ENCODE measurements at places on chromosomes 5 and 9.
A peak's percentile ranks its signal among the peaks of the same experiment; 100 is the strongest.

DNA sequence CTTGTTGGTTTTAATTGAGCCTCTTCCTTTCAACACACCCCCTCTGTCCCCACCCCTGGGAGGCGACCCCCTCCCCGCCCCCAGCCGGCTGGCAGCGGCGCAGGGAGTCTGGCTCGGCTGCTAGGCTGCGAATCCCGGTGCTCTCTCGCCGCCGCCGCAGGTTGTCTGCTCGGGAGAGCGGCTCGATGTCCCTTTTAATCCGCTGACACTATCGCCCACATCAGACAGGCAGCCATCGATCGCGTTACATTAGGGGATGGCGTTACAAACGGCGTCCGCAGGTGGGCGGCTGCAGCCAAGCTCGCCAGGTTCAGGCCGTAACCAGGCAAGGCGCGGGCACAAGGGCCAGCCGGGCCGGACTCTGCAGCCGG lies 1.3 kb downstream of the NR2F1-AS1 start:
- DNase-seq = no peak

DNA sequence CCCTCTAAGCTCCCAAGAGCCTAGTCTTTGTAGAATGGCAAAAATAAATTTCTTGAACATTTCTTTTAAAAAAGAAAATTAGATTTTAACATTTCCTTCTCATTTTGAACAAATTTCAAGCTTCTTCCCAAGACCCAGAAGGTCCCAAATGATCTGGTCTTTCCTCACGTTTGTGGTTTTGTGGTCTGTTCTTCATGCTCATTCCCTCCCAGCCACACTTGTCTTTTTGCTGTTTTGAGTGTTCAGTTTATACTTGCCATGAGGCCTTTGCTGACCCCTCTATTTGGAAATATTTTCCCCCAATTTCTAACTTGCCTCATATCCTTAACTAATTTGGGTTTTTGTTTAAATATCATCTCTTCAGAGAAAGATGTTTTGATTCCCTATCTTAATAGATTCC lies 133.4 kb upstream of the PAPPA start:
- no peak for DNase-seq

GRCh38 chr9:134189145-134189469 lies 24.7 kb upstream of the RNU6ATAC start:
- no peak for DNase-seq

GRCh38 chr9:124768750-124769548 lies 2.2 kb downstream of the NR6A1 start:
- DNase-seq = no peak

DNA sequence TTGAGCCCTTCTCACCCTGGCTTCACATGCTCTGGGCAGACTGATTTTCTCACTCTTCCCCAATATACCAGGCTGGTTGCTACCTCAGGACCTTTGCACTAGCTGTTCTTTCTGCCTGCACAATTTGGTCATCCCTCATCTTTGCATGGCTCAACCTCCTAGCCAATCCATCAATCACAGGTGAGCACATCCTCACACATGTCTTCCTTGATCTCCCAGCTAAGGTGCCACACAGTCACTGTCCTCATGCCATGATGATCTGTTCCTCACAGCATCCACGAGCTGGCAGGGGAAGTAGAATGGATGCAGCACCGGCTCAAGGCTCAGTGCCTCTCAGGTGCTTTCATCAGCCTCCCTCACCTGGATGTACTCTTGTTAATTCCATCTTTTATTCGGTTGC lies 30.6 kb upstream of the S1PR3 start:
- DNase-seq = no peak

- DNase-seq = no peak
Measured at GRCh38 chr9:125536776-125537175, 170.2 kb downstream of the MAPKAP1 start.

- no peak for DNase-seq
Measured at GRCh38 chr5:135225856-135226560, 173.0 kb downstream of the MACROH2A1 start.

GRCh38 chr9:110623462-110624025 lies 44.0 kb upstream of the SVEP1 start:
- no peak for DNase-seq

DNA sequence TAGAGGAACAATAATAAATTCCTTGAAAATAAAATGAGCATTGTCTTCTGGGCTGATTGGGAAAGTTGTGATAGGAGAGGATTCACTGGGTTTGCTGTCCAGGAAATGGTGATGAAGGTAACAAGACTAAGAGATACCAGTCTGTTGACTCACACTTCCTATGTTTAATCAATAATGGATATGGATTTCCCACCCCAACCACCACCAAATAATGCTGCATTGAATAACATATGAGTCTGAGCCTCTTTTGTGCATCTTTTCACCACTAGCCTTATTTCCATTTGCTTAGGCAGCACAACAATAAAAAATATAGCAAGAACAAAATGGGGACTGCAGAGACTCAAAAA lies 120.2 kb upstream of the NFIB start:
- no peak for DNase-seq

- no peak for DNase-seq
Measured at GRCh38 chr9:137297966-137298365, 4.1 kb downstream of the NRARP start.

DNA sequence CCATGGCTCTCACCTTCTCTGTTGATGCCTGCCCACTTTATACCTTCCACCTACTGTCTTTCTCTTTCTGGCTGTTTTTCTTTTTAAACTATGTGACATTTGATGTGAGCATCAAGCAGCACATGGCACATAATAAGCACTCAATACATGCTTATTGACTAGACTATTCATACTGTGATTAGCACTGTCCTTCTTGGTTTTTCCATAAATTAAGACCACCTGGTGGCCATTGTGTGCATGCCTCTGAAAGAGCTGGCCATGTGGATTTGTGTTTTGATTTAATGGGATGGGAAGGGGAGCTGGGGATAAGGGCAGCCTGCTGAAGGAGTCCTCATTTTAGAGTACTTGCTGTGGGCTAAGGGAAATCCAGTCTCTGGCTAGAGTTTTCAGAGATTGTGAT lies 79.4 kb downstream of the ARHGEF28 start:
- no peak for DNase-seq

DNA sequence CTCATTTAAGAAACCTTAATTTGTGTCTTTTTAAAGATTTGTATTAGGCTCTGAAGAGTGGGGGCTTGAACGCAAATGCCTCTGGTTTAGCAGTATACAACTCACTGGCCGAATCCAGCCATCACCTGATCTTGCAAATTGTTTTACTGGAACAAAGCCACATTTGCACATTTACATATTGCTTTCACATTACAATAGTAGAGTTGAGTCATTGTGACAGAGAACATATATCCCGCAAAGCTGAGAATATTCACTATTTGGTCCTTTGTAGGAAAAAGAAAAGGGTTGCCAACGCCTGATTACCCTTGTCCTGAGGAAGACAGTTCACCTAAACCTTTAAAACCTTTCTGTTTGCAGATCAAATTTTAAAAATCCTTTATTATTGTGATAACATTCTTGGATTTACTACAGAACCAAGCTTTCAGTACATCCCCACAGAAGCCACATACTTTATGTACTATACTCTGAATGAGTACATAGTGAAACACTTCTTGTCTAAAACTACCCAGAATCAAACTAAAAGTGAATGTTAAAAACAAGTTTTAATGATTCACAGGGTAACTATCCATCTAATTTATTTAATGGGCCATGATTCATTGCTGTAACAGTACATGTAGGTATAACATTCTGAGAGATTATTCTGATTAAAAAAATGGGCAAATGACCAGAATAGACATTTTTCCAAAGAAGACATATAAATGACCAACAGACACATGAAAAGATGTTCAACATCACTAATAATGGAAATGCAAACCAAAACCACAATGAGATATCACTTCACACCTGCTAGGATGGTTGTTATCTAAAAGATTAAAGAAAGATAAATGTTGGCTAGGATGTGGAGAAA lies 161.0 kb downstream of the SLC25A46 start:
- DNase-seq = no peak

DNA sequence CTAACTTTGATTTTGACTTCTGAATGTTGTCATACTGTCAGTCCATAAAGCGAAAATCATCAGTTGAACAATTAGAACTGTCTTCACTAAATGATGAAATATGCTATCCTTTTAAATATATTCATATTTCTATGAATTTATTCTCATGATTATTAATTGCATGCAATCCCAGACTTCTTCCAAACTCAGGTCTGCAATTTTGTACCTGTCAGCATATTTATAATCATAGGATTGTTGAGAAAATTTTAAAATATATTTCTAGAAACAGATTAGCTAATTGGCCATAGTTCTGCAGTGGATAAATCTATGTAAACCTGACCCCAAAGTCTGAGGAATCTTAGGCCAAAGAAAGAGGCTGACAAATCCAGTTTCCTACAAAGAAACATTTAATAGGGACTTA lies 347.5 kb downstream of the SLCO4C1 start:
- DNase-seq = no peak

DNA sequence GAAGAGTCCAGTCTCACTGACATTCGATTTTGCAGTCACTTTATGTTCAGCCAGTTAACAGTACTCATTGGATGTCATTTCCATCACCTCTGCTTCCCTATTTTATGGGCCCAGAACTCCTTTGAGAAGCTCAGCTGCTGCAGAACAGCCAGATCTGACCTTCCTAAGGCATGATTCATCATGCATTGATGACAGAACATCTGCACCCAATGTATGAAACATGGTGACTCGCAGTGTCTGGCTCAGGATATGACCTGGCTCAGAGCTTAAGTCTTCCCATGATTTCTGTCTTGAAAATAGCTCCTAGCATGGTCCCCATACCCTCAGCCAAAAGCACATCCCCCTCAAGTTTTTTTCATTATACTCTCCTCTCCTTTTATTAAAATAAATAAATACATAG lies 92.6 kb upstream of the TRIM32 start:
- DNase-seq = peak; percentile 77

- no peak for DNase-seq
Measured at GRCh38 chr5:147887026-147887627, 8.6 kb downstream of the SCGB3A2 start.

DNA sequence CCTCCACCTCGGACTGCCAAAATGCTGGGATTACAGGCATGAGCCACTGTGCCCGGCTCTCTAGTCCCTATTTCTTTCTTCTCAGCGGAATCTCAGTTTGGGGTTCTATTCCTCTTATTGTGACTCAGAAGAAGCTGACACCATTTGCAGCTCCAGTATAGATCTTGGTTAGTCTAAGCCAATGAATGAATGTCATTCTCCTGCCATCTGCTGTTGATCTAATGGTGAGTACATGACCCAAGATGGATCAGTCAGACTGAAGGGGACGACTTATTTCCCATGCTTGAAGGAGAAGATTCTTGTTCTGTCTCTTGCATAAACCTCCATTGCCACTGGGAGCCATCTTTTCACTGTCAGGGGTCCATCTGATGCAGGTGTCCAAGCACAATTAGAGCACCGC lies 76.0 kb upstream of the KLF9 start:
- no peak for DNase-seq

DNA sequence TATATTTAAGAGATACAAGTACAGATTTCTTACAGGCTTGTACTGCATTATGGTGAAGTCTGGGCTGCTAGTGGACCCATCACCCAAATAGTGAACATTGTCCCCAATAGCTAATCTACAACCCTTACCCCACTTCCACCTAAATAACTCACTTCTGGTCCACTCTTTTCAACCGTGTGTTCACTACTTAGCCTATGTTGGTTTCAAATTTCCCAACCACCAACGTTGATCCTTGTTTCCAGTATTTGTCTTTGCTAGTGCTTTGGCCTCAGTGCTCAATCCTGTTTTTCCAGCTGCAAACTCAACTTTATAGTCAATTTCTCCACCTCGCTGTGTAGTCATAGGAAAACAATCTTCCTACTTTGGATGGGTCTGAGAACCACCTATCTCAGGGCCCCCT lies 45.3 kb upstream of the TTC39B start:
- no peak for DNase-seq

- DNase-seq = no peak
Measured at GRCh38 chr5:71762826-71763225, 43.8 kb downstream of the CARTPT start.

DNA sequence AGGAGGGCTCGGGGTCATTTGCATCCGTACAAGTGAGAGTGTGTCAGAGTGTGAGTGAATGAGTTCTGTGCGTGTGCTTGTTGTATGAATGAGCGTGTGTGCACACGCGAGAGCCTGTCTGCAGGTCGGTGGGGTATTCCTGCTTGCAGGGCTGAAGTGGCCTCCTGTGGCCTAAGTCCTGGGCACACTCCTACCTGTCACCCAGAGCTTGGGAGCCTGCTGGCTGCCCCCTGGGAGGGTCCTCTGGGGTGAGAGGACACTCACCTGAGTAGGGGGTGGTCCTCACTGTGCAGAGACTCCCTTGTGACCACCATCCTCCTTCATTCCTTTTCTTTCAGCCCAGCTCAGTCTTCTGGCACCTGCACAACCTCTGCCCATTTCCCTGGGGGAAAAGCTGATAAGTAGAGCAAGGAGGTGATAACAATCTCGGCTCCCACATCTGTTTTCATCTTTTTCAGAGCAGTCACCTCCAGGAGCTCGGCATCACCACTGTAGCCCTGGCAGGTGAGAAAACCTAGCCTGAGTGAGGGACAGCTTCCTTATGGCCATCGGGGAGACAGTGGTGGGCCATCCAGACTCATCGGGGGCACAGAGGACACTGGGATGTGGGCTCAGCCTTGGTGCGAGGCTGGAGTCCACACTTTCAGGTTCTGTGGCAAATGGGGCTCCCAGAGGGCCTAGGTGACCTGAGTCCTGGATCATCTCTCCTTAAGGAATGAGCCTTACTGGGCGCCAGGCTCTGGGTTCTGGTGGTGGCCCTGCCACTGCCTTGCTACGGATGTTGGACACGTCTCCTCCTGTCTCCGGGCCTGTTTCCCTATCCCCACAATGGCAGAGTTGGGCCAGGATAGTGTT lies 38.7 kb upstream of the SYNPO start:
- DNase-seq = no peak

DNA sequence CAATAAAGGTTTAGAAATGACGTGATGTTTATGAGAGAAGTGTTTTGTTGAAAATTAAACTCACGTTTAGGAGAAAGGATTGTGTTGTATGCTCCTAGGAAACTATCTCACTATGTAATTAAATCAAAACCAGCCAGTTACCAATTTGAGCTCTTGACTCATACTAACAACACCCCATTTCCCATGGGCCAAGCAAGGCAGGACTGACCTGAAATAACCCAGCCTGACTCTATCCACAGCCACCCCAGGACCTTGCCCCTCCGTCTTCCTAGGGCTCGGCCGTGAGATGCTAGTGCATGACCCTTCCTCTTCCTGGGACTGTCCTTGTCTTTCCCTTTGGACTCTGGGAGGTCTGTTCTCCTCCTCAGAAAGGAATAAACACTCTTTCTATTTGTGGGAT lies 16.4 kb downstream of the TLR4 start:
- DNase-seq = no peak

DNA sequence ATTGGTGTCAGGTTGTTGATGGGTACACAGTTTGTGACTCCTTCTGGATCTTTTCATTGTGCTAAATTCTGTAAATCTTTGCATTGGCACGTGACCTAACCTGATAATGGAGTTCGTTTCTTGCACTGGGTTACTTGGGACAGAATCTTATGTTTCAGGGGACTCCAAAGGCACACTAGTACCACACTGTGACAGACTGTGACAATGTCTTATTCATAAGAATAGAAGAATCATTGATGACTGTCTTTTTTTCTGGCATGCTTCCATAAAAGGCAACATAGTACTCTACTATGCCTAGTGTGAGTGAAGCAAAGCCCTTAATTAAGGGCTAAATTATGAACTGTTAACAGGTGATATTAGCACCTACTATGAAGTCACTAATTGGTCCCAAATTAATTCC lies 35.4 kb upstream of the RICTOR start:
- DNase-seq = no peak
